ENCODE measurements at places on chromosomes 12 and 14. TPM values are rescaled to one million over a fixed set of nuclear protein-coding genes. Genes with fewer than 3 reads are reported as not detected.

- H3K27ac ChIP-seq, result no peak overlapping the region
- no peak for DNase-seq
- H3K27me3 ChIP-seq, result no peaks in the 10 kb centered on the region
- H3K4me3 ChIP-seq, result no peak overlapping the region
Observed at GRCh38 chr12:24014915-24015832, 65.7 kb upstream of the SOX5 start.

GRCh38 chr14:105082703-105083102 is 17.5 kb upstream of the GPR132 start:
- peaks cover 2% of the 10 kb centered on the region for H3K27me3 ChIP-seq
- H3K36me3 ChIP-seq, result no peaks in the 10 kb centered on the region
- DNase-seq, result no peak
- no peak overlapping the region for H3K4me3 ChIP-seq

GRCh38 chr14:54138024-54138353 is 181.4 kb upstream of the BMP4 start:
- H3K27me3 ChIP-seq, result no peaks in the 10 kb centered on the region
- no peak overlapping the region for H3K4me3 ChIP-seq
- H3K36me3 ChIP-seq, result no peaks in the 10 kb centered on the region
- H3K27ac ChIP-seq, result no peak overlapping the region

DNA sequence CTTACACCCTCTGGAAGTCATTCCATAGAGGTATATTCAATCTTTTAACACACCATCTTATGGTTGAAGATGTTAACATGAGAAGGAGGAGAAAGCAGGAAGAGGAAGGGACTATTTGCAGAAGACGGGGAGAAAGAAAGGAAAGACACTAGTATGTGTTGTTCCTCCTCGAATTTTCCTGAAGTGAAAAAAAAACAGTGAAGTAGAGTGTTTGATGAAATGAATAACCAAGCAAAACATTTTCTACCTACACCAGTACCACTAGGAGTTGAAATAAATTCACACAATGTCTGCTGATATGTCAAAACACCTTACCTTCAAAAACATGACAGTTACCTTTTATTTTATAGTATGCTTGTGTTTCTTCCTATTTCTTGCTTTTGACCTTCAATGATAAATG is 1.4 kb upstream of the CNOT2 start:
- H3K36me3 ChIP-seq, result no peaks in the 10 kb centered on the region
- H3K4me1 ChIP-seq, result peaks cover 32% of the 10 kb centered on the region
- H3K27me3 ChIP-seq, result no peaks in the 10 kb centered on the region
- DNase-seq, result no peak
- H3K27ac ChIP-seq, result peak overlapping the region; percentile 97
- H3K4me3 ChIP-seq, result peak overlapping the region; percentile 73

GRCh38 chr12:101521136-101521535 is 46.0 kb downstream of the SPIC start:
- H3K27ac ChIP-seq, result no peak overlapping the region
- H3K27me3 ChIP-seq, result no peaks in the 10 kb centered on the region
- no peak overlapping the region for H3K4me3 ChIP-seq
- DNase-seq, result no peak

Gene DHRS2
- not detected for total RNA-seq
